Activated CD4-positive, alpha-beta T cell treated with anti-CD3 and anti-CD28 coated beads for 4 hours (primary cell): ENCODE measurements at places on chromosomes 12 and 14.

DNA sequence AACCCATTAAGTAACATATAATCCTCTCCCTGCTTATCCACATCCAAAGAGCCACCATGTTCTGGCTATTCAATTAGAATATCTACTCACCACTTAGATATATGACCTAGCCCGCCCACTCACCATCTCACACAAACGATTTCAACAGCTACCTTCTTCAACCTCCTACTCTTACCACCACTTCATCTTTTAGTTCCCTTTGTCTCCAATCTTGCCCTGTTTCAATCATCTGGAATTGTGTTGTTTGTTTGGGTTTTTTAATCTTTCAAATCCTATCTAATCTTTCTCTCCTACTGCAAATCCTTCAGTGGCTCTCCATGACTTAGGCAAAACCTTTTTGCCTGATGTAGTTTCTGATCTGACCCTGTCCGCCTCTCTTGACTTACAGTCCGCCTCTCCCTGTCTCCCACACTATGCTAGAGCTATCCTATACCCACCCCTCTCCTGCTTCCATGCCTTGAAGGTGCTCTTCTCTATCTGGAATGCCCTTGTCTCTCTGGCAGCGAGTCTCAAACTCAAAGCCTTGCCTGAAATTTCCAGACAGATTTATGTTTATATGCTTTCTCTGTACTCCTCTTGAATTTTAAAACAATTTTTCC is 161.0 kb upstream of the CRY1 start:
- no peak for DNase-seq

DNA sequence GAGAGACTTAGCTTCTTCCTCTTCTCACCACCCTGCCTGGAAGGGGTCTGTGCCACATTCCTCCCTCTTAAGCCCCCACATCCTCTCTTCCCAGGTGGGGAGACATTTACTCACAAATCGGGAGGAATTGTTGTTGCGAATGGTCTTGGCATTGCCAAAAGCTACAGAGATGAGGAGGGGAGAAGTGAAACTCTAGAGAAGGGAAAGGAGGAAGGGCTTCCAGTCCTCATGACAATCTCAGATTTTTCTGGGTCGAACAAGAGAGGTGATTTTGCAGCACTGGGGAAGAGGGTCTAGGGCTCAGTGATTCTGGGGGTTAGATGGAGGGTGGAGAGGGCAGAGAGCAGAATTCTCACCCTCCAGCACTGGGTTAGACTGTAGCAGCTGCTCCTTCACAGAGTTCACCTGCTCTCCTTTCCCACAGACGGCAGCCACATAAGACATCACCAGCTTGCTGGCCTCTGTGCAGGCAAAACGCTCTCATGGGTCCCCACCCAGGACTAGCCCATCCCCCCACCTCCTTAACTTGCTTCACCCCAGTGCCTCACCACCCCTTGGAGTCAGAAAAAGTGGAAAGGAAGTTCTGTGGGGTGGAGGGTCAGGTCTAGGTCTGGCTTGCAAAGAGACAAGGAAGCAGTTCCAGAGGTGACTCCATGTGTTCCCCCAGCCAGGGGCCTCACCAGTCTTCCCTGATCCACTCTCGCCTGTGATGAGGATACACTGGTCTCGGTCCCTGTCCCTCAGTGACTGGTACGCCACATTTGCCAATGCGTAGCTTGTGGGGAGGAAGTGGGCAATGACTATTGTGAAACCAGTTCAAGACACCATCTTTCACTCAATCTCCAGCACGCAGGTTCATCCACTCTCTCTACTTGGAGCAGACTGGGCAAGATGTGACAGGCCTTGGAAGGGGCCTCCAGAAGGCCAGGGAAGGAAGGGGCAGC is 2.7 kb downstream of the MYO1A start:
- DNase-seq = no peak

- no peak for DNase-seq
These were observed 63.2 kb downstream of the ATP2B1 start for GRCh38 chr12:89645434-89645833.

DNA sequence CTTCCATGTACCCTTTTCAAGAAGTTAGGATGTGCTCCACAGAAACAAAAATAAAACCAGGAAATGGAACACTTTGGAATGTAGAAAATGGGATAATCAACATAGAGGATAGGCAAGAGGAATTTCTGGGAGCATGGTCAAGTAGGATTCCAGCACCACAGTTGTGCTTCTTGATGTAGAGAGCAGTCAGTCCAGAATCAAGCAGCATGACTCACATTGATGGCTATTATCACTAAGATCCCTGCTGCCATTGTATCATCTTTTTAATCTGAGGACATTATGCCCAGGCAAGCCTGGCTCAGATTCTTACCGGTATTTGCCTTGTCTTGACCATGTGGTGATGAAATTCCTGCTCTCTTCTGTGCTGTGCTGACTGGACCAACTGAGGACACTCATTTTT is 5.7 kb downstream of the ETFRF1 start:
- no peak for DNase-seq

DNA sequence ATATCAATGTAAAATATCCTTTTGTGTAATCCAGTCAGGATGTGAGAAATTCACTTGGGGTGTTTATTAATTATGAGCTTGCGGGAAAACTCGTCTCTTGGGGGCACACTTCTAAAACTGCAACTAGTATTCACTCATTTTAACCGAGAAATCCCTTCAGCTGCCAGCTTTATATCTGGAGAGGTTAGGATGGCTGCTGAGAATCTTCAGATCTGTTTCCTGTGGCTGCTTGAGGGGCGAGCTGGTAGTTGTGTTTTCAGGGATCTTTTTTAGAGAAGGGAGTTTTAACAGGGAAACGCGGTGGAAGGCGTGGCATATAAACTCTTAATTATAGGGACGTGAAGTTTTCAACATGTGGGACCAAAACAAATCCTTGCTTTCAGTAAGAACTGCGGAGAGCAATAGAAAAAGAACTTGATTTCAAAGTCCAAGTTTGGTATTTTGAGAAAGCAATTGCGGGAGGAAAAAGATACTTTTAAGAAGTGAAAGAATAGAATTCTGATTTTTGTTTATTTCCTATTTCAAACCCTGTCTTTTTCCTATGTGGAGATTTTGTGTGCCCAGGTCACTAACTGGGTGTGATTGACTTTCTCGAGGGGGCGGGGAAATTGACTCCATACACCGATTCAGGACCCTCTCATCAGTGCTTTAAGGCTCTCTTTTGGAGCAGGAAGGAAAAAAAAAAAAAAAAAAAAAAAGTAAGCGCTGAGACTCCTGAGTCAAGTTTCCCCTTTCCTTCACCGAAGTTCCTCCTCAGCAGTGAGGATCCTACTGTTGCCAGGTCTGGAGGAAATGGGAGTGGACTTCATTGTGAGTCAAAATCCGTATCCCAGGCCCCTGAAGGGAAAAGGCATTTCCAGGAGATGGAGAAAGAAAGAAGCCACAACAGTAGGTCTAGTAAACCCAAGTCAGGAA is 1.1 kb downstream of the PPFIBP1 start:
- no peak for DNase-seq

- DNase-seq = no peak
These were observed 143.6 kb downstream of the DUSP6 start for GRCh38 chr12:89208661-89209096.

DNA sequence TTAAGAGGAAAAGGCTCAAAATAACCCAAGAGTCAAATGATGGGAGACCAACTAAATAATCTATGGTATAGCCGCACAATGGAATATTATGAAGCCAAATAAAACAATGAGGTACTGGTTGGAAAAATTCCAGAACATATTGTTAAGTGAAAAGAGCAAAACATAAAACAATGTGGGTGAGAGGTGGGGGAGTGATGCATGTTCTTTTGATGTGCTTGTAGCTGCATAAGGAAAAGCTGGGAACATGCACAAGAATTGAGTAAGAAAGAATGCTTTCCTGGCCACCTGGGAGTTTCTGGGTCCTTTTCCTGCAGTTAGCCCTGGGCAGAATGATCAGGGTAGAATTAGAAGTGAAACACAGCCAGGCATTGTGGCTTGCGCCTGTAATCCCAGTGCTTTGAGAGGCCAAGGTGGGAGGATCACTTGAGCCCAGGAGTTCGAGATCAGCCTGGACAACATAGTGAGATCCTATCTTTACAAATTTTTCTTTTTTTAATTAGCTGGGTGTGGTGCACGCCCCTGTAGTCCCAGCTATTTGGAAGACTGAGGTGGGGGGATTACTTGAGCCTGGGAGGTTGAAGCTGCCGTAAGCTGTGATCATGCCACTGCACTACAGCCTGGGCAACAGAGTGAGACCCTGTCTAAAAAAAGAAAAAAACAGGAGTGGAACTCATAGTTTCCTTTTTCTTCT is 7.9 kb downstream of the ABCB9 start:
- no peak for DNase-seq

GRCh38 chr12:20472102-20472782 is 103.9 kb downstream of the PDE3A start:
- no peak for DNase-seq

- no peak for DNase-seq
These were observed 43.8 kb upstream of the PSMA6 start for GRCh38 chr14:35248476-35248788.

- DNase-seq = no peak
These were observed 83.9 kb downstream of the ZFP36L1 start for GRCh38 chr14:68709007-68709406.

DNA sequence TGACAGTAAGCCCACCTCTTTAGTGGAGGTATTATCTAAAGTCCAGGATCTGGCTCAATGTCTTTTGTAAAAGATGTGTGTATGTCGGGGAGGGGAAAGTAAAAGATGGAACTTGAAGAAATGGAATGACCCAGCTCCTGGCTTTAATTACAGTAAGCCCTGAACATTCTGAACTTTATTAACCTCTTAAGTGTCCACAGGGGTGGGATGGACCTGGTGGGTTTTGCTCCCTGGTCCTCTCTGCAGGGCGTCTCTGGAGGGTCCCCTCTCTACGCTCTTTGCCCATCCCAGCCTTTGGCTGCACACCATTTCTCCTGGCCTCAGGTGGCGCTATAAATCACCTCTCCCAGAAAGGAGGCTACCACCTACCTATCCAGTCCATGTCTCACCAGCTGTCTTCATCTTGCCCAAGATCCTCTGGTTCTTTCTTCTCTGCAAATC is 3.7 kb upstream of the CISTR start:
- no peak for DNase-seq

DNA sequence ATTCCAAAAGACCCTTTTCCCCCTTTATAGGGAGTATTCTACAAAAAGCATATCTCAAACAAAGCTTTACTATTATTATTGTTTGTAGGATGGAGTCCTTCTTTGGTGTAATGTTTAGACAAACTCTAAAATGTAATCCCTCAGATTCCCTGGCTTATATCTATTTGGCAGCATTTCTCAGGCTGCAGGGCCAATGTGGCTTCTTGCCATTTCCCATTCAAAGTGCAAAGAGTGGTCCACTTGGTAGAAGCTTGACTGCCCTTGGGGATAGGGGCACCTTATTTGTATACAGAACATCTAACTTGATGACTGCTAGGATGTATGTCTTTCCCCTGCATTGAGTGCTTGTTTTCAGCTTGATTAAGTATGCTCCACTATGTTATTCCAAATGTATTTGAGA is 242.7 kb downstream of the PRKD1 start:
- no peak for DNase-seq

- no peak for DNase-seq
These were observed 45.8 kb downstream of the SLCO1C1 start for GRCh38 chr12:20740972-20741371.

GRCh38 chr14:59187802-59188460 is 536 bp upstream of the DAAM1 start:
- DNase-seq = peak; percentile 17

DNA sequence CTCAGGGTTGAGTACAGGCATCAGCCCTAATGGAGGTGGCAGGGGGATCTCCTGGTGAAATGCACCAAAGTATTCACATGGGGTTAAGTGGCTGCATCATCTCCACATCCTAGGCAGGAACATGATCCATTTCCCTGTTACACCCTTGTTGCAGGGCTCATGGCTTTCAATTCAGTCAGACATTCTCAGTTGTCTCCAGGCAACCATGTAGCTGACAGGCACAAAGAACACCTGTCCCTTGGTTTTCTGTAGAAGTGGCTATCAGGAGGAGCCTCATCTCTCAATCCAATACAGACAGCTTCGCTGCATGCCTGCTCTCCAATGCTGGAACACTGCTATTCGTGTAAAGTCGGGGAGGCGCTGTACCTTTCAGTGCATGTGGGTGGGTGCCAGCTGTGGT is 299.0 kb upstream of the FOXG1 start:
- DNase-seq = no peak

DNA sequence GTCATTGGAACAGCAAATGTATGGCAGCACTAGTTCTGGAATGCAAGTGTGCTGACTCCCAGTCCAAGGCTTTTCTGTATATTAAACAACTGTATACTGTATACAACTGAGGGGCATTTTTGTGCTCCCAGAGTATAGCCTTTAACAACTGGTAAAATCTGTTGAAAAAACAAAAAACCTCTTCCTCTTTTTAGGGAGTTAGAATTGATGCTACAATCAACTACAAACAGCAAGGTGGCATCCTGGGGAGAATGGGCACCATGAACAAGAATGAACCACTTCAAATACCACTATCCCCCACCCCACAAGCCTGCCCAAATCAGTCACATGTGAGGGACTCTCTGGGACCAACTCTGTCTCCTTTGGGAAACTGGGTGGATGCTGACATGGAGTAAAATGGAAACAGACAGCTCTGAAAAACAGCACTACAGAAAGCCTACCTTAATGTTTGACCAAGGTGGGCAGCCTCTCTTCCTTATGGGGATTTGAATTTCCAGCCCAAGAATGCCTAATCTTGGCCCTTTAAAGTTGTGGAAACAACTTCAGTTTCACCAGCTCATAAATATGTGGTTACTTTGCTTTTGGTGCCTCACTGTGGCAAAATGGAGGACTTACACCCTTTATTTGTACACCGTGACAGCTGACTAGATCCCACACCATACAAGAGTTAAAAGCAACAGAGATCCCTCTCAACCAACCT is 7.5 kb downstream of the VTI1B start:
- DNase-seq = peak; percentile 35

- DNase-seq = no peak
These were observed 231.0 kb downstream of the ALG10B start for GRCh38 chr12:38547586-38547985.

DNA sequence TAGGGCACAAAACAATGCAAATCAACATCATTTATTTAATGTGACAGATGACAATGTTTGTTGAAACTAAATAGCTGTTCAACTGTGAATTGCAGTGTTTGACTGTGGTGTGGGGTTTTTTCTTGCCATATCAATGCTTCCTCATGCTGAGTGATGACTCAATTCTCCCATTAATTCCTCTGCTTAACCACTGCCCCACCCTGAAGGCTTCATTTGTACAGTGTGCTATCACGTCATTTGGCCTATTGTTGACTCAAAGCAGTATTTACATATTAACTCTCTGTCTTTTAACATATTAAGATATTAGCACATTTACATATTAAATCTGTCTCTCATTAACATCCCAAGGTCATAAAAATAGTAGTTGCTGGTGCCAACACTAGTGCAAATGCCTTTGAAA is 164.8 kb upstream of the NRXN3 start:
- no peak for DNase-seq

- no peak for DNase-seq
These were observed 297.5 kb upstream of the SLC16A7 start for GRCh38 chr12:59298296-59298695.

- no peak for DNase-seq
These were observed 109.5 kb downstream of the SINHCAF start for GRCh38 chr12:31216479-31216878.
